ENCODE measurements at places on chromosomes 7 and 10. TPM values are rescaled to one million over a fixed set of nuclear protein-coding genes. Genes with fewer than 3 reads are reported as not detected.

Gene CPXM2
- total RNA-seq = not detected

Gene ZNF775
- 1.9 TPM for total RNA-seq

Gene PRSS1
- total RNA-seq = not detected

Gene SPDYE8
- total RNA-seq = not detected

Gene SMURF1
- total RNA-seq = 26.4 TPM

Gene CPN1
- total RNA-seq = not detected

Gene ACBD7
- total RNA-seq = 0.28 TPM

Gene TMEM229A
- total RNA-seq = not detected

Gene SPDYE9
- total RNA-seq = not detected

Gene RBM20
- total RNA-seq = 0.32 TPM

Gene PDIA4
- total RNA-seq = 44.8 TPM

Gene CDC14C
- total RNA-seq = not detected

Gene TMEM176A
- not detected for total RNA-seq

Gene FHIP2A
- total RNA-seq = 28.5 TPM

Gene KDM7A
- 55.0 TPM for total RNA-seq

Gene CPA5
- 1.2 TPM for total RNA-seq

Gene ACSM6
- total RNA-seq = not detected

Gene HMX2
- not detected for total RNA-seq

Gene PDE6C
- total RNA-seq = not detected

Gene ACSL5
- total RNA-seq = 39.9 TPM

Gene AOAH
- total RNA-seq = 14.0 TPM

Gene RADIL
- total RNA-seq = 0.20 TPM

Gene BLNK
- total RNA-seq = 1.4 TPM

Gene FGF8
- not detected for total RNA-seq

Gene SLC13A4
- total RNA-seq = not detected

Gene C1QL3
- total RNA-seq = not detected

Gene CCDC7
- 48.1 TPM for total RNA-seq

Gene CYP2C19
- total RNA-seq = not detected

Gene ERLIN1
- 10.9 TPM for total RNA-seq

Gene NUTM2E
- total RNA-seq = 0.10 TPM

Gene DRGX
- not detected for total RNA-seq

Gene HPSE2
- 0.18 TPM for total RNA-seq

Gene DLX6
- total RNA-seq = not detected

Gene NRCAM
- 7.7 TPM for total RNA-seq

Gene SPDYE1
- total RNA-seq = not detected

Gene ZNF277
- total RNA-seq = 30.2 TPM

Gene GRID2IP
- 0.66 TPM for total RNA-seq

Gene PRSS37
- total RNA-seq = not detected

Gene ADRA2A
- 0.10 TPM for total RNA-seq

Gene MSS51
- 3.7 TPM for total RNA-seq

Gene PLCE1
- total RNA-seq = not detected

Gene ADIRF
- total RNA-seq = 0.66 TPM

Gene CAMK2B
- not detected for total RNA-seq

Gene FMC1
- 9.8 TPM for total RNA-seq
